Articular chondrocyte of knee joint (primary cell): ENCODE measurements at places on chromosomes 1 and 21. TPM values are rescaled to one million over a fixed set of nuclear protein-coding genes. Genes with fewer than 3 reads are reported as not detected.

Gene TEKT2
- total RNA-seq: 0.11 and 0.13 TPM in 2 replicates

Gene SETDB1
- 41.2 and 44.1 TPM in 2 replicates for total RNA-seq

Gene SLC44A5
- 0.39 and 0.43 TPM in 2 replicates for total RNA-seq

Gene SIK1
- 1.2 and 1.4 TPM in 2 replicates for total RNA-seq

Gene TNNI3K
- total RNA-seq: 0.91 and 1.6 TPM in 2 replicates
